Fibroblast of lung (primary cell): ENCODE measurements at places on chromosomes 2 and 18. TPM values are rescaled to one million over a fixed set of nuclear protein-coding genes. Genes with fewer than 3 reads are reported as not detected.

DNA sequence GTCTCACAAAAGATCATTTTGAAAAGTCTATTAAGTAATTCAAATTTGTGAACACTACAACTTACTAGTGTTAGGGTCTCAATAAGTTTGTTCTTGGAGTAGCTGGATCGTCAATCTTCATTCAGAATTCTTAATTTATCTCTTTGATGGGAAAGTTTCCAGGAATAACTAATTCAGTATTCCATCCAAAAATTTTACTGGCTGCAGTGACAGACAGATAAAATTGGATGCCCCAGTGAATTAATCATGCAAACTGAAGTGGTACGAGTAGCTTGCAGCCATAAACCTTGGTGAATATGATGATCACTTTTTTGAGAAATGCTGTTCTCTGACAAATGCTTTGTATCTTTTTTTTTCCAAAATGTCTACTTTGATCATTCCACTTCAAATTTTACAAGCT lies 112.8 kb downstream of the LYPD6 start:
- DNase-seq, result no peak

- DNase-seq, result peak; percentile 77
These were observed 349.7 kb upstream of the TMEFF2 start for GRCh38 chr2:192544371-192544955.

- DNase-seq, result peak; percentile 56
These were observed 63.9 kb downstream of the PPP1R1C start for GRCh38 chr2:182049372-182050148.

- DNase-seq, result peak; percentile 44
These were observed 1.8 kb downstream of the ZCCHC2 start for GRCh38 chr18:62524440-62525200.

DNAJC5G gene
- not detected in 2 replicates for polyA plus RNA-seq
